Left kidney (tissue), 8 donors: ENCODE measurements at places on chromosomes 2 and 18. TPM values are rescaled to one million over a fixed set of nuclear protein-coding genes. Genes with fewer than 3 reads are reported as not detected.

DNA sequence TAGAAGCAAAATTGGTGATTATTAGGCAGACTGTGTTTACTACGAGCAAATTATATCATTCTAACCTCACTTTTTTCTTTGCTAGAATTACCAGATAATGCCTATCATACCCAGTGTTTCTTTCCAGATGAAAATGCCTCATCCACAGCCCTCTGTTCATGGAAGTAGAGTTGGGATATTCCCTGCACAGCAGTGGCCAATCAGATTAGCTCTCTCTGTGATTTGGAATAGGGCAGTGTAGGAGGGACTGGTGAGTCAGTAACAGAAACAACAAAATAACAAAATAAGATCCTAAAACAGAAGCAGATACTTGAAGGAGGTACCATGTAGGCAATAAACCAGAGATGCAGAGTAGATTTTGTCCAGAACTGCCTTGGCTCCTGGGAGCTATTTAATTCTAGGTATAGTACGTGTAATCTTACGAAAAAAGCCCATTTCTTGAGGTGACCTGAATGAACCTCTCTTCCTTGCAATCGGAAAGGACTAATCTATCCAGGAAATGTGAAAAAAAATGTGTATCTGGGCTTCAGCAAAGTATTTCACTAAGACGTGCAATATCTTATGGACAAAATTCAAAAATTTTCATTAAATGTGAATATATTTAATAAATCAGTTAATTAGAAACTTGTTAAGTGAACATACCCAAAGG is 18.4 kb upstream of the TMEM17 start:
- DNase-seq: no peak

DNA sequence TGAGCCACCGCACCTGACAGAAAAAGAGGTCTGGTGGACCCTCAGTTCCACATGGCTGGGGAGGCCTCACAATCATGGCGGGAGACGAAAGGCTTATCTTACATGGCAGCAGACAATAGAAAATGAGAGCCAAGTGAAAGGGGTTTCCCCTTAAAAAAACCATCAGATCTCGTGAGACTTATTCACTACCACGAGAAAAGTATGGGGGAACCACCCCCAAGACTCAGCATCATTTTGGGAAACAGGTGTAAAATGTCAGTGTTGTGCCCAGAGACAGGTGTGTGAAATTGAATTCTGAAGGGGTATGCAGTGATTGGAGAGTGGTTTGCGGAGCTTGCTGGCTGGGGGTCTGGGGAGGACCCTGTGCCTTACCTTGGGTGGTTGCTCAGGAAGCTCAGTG is 4.6 kb upstream of the D2HGDH start:
- DNase-seq: no peak

DTNA gene
- polyA plus RNA-seq: 22.7 TPM

DNA sequence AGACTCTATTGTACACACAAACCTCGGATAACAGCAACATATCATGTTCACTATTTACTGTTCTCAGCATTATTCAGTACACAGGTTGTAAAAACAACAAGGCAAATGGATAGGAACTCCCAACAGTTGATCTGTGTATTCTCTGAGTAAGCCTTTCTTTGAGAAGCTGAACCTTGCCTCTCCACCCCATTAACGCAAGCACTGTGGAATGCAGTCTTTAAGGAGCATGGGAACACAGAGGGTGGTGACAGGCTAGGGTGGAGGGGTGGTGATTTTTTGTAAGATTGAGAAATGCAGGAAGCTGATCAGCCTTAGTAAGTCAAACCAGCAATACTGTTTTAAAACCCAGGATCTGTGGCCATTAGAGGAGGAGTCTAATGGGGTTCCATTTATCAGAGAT is 19.6 kb upstream of the SERPINB11 start:
- DNase-seq: no peak

GRCh38 chr2:120315367-120316033 is 30.4 kb upstream of the INHBB start:
- no peak for DNase-seq

GRCh38 chr2:24115057-24115456 is 8.1 kb downstream of the PFN4 start:
- no peak for DNase-seq

DQX1 gene
- 0.40 TPM for polyA plus RNA-seq

EVA1A gene
- 12.9 TPM for polyA plus RNA-seq

DNA sequence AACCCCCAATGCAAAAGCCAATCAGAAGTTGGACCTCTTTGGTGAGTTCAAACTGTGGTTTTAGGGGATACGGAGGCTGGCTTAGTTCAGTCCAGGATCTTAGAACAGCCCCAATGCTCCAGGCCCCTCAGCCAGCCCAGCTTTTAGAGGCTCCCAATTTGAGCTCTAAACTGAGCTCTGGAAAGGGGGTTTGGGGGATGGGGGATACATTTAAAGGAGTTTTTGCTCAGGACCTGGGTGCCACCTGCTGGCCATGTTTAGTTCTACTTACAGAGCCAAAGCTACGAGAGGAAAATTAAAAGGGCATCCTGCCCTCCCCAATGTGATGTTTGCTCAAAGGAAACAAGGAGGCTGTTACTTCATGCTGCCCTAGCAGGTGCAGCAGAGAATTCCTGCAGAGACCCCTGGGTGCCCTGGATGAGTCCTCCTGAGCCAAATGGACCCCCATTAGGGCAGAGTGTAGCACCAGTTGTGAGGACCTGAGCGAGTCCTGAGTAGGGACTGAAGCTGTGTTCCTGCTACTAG is 15.9 kb upstream of the TMEM214 start:
- DNase-seq: no peak

DNA sequence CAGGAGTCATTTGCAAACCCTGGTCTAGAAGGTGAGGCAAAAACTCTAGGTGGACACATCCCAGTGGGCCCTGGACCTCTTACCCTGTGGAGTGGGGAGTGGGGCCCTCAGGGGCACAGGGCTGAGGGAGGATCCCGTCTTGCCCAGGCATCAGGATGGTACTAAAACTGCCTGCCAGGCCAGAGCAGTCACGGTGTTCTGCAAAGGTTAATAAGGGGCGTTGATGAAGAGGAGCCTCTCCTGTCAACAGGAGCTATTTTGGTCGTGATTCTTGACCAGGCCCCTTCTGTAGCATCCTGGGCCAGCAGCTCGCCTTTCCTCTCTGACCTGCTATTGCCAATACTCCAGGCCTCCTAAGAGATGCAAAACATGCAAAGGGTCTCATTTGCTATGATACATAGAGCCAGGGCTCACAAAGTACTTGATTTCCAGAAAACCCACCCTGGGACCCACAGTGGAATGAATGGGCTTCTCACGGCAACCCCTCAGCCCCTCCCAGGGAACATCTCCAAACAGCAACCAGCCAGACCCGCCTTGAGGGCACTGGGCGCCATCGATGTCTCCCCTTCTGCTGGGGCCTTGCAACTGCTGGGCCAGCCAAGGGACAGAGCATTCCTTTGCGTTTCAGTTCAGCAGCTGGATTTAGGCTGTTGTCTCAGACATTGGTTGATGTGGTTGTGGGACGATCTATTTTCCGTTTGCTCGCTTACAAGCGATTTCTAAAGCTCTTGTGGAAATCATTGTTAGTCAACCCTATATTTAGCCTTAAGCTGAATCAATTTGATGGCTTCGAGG is 111.1 kb downstream of the PDCL3 start:
- no peak for DNase-seq

GRCh38 chr2:118177884-118178283 is 89.6 kb downstream of the INSIG2 start:
- no peak for DNase-seq
